Common myeloid progenitor, CD34-positive (primary cell): ENCODE measurements at places on chromosomes 12 and 14.

- DNase-seq: no peak
Observed at GRCh38 chr12:85489194-85489593, 209.2 kb downstream of the ALX1 start.

DNA sequence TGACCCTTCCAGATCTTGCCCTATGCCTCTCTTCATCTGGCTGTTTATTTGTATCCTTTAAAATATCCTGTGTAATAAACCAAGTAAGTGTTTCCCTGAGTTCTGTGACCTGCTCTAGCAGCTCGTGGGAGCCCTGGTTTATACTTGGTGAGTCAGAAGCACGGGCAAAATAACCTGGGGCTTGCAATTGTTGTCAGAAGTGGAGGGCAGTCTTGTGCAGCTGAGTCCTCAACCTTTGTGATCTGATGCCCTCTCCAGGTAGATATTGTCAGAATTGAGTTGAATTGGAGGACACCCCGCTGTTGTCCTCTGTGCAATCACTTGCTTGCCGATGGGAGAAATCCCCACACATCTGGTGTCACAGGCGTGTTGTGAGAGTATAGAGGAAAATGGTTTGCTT lies 62.5 kb upstream of the PRICKLE1 start:
- no peak for DNase-seq

DNA sequence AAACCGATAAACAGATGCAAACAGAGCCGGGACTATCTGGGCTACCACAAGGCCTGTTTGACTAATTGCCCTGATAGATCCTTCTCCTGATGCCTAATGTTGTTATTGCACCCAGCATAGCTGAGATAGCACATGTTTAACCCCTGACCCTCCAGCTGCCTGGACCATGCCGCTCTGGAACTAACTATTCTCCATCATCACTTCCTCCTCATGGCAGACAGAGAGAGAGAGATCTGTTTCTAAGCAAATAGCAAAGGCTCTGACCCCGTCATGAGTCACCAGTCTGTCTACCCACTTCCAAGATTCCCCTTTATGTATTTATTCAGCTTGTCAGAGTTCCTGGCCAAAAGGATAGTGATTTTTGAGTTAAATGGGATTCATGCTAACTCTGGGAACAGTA lies 58.2 kb upstream of the FLRT2 start:
- peak; percentile 36 for DNase-seq

DNA sequence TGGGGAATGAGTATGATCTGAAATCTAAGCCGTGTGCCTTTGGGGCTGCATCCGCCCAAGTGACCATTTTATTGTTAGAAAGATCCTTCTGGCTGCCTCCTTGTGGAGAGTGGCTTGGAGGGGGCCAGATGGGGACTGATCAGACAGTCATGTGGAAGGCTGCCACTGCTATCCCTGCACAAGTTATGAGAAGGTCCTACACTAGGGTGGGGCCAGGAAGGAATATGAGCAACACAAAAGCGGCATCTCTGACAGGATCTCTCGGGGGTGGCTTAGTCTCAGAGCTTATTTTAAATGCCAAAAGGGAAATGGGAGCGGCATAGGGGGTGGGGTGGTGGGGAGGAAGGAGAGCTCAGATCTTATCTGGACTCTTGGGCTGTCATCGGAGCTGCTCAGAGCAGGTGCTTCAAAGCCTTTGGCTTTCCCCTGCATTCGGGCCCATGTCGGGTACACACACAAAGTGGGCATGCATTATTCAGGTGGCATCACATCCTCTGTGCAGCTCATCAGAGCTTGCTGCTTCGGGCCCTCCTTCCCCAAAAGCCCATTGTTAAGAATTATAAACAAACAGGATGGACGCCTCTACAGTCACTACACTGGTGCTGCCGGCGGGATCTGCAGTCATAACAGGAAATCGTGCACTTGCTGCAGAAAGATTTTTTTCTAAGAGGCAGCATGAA lies 805.4 kb downstream of the VRK1 start:
- peak; percentile 60 for DNase-seq

GRCh38 chr12:225012-225411 lies 11.1 kb upstream of the SLC6A12 start:
- no peak for DNase-seq

DNA sequence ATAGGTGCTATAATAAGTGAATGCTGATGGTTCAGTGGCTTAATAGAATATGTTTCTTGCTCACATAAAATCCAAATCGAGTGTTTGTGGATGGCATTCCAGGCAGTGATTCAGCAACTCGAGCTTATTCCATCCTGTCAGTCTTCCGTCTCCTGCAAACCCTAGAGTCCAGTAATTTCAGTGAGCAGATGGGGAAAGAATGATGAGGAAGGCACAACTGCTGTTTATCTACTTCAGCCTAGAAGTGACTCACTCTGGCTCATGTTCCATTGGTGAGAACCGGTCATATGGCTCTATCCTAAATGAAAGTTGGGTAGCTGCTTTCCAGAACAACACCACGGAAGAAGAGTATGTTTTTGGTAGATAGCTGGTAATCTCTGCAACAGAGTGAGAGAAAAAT lies 421.8 kb upstream of the PDE3A start:
- DNase-seq: no peak

DNA sequence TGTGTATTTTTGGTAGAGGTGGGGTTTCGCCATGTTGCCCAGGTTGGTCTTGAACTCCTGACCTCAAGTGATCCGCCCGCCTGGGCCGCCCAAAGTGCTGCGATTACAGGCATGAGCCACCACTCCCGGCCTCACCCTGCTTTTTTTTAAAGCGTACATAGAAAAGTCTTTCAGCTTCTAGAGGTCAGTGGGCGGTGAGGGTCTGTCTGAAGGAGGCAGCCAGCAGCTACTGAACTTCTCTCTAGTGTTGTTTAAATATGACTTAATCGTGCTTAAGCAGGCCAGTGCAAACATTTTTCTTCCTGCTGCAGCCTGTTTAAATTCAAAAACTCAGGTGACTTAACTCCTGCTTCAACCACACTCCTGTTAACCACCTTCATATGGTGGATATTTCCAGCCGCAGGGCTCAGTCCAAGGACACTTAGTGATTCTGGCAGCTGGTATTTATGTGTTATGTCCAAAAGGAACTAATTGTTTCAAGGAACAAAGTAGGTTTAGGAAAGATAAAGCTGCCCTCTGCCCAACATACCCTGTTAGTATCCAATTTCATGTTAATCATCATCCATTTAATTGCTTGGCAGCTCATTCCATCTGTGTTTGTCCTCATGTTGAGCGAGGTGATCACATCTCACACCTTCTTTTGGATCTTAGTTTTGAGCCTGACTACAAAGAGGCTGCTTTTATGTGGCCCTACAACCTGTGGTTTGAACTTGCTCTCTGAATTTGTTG lies 2.0 kb downstream of the PRKAB1 start:
- DNase-seq: no peak

DNA sequence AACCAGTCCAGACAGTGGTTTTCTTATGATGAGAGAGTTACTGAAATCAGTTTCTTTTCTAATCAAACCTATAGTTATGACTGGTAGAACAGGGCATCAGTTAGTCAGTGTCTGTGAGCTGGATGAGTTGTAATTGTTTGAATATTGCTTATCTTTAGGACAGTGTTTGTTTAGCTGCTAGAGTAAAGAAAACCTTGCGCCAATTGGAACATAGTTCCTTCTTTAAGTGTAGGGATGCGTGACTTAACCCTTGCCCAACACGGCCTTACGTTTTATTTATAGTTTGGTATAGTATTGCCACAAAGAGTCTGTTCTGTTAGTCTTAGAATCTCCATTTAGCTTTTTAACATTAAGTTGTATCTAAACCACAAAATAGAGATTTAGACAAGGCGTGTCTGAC lies 572.6 kb downstream of the SLC16A7 start:
- no peak for DNase-seq

- DNase-seq: no peak
Observed at GRCh38 chr12:118166946-118167345, 31.0 kb downstream of the PEBP1 start.

DNA sequence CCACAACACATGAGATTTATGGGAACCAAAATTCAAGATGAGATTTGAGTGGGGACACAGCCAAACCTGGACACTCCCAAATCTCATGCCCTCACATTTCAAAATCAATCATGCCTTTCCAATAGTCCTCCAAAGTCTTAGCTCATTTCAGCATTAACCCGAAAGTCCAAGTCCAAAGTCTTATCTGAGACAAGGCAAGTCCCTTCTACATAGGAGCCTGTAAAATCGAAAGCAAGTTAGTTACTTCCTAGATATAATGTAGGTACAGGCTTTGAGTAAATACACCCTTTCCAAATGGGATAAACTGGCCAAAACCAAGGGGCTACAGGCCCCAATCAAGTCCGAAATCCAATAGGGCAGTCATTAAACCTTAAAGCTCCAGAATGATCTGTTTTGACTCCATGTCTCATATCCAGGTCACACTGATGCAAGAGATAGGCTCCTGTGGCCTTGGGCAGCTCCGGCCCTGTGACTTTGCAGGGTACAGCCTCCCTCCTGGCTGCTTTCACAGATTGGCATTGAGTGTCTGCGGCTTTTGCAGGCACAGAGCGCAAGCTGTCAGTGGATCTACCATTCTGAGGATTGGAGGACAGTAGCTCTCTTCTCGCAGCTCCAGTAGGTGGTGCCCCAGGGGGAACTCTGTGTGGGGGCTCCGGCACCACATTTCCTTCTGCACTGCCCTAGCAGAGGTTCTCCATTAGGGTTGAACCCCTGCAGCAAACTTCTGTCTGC lies 60.1 kb downstream of the LRIG3 start:
- DNase-seq: no peak

DNA sequence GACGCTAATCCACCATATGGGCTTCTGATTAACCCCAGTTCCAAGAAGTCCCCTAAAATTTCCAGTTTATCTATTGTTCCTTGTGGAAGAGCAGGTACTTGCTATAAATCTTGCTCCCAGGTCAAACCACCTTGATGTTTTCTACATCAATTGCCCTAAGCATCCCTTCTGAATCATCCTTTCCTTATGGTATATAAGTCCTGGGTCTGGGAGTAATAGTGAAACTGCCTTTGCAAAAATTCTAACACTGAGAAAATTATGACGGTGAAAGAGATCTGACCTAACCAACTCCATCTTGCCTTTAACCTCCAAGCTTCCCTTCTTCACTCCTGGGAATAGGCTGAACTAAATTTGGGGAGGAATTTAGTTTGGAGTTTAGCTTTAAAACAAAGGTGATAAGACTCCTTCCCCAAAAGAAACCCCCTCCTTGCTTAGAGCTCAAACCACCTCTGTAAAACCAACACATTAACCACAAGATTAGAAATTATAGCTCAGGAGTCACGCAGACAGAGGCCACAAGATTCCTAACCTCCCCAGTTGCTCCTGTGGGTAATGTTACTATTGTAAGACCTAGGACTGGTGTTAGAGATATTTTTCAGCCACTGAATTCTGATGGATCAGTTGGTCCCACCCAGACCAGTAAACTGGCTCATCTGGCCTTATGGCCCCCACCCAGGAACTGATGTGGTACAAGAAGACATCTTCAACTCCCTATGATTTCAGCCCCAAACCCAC lies 33.8 kb upstream of the DTX1 start:
- DNase-seq: no peak
